Activated naive CD4-positive, alpha-beta T cell treated with anti-CD3 and anti-CD28 coated beads, Interleukin-2, amount 10 ng/mL, durations not matched to agents 5 hours and 36 hours (primary cell): ENCODE measurements at places on chromosomes 2 and 18. TPM values are rescaled to one million over a fixed set of nuclear protein-coding genes. Genes with fewer than 3 reads are reported as not detected.

TACR1 gene
- not detected for total RNA-seq

USP14 gene
- total RNA-seq: 56.4 TPM

UGT1A8 gene
- total RNA-seq: not detected

RFX8 gene
- 0.73 TPM for total RNA-seq

LYPD6 gene
- total RNA-seq: not detected

UGT1A10 gene
- not detected for total RNA-seq

NEMP2 gene
- total RNA-seq: 23.1 TPM
